ENCODE measurements at places on chromosomes 6 and 20.

GRCh38 chr6:104527311-104527710 lies 332.4 kb downstream of the HACE1 start:
- no peak for DNase-seq

GRCh38 chr6:138509371-138509770 lies 10.1 kb upstream of the NHSL1 start:
- peak; percentile 74 for DNase-seq

GRCh38 chr20:57553376-57554018 lies 7.4 kb upstream of the PCK1 start:
- no peak for DNase-seq

DNA sequence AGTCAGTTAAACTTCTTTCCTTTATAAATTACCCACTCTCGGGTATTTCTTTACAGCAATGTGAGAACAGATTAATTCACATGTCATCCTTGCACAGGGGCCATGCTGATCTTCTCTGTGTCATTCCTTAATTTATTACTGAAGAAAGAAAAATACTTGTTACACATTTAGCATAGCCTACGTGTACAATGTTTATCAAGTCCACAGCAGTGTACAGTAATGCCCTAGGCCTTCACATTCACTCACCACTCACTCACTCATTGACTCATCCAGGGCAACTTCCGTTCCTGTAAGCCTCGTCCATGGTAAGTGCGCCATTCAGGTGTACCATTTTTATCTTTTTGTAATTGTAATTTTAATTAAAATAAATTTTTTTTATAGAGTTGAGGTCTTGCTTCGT lies 73.6 kb downstream of the RSPH3 start:
- peak; percentile 85 for DNase-seq

DNA sequence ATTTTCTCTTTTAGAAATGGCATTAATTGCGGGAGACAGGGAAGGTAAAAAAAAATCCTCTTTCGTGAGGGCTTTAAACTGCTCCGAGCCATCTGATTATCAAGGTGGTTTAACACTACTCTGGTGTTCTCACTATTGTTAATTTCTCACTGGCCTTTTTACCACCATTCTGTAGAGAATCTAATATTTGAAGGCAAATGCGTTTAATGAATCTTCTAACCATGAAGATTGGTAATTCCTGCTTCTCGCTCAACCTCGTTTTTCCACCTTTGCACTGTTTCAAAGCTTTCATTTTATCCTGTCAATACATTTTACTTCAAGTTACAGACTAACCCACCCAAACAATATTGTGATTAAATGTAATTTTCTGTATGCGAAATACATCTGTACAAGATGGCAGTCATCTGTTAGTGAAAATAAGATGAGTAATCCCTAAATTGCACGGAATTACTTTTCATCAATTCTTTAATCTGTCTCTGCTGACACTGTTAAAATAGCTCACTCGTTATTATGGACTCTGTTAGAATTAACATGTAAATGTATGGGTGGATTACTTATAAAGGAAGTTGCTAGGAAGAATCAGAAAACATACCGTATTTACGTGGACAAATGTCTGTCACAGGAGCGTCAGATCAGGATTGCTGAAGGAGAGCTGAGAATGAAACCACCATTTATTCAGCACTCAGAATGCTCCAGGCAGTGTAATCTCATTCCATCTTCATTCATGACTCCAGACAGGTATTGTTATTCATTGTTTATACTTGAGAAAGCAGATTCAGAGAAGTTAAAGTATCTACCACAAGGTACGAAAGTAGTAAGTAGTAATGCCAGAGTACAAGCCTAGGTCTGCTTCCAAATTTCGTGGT lies 1.1 kb upstream of the LCA5 start:
- peak; percentile 43 for DNase-seq

DNA sequence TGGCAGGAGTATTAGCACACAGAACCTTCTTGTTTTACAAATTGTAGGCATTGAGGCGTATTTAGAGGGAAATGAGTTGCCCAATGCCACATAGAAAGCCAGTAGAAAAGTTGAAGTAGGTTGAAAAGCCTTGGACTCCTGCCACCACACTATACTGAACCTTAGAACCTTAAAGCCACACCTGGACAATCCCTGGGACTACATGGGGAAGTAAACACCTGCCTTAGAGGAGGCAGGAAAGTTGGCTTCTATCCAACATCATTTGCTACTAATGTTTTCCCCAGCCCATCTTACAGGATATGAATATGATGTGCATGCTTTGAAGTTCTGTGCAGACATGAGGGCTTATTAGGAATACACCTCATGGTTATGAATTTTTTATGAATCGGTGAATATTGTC lies 5.3 kb upstream of the EPPIN start:
- DNase-seq: no peak

DNA sequence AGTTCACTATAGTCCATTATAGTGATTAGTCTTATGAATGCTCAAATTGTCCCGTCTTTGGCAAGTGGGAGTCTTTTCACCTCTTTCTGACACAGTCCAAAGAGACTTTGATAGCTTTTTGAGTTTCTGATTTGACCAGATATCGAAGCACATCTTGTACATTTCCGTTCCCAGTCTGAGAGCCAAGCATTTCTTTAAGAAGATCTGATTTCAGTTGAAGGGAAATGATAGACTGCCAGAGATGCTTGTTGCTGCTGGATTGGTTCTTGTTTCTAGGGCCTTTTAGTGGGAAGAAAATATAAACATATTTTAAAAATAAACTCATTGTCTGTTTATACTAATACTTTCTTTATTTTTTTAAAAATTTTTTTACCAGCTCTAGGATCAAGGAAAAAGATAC lies 54.1 kb upstream of the IER3 start:
- DNase-seq: no peak

- DNase-seq: no peak
Measured at GRCh38 chr6:143695130-143695968, 17.6 kb downstream of the PHACTR2 start.

DNA sequence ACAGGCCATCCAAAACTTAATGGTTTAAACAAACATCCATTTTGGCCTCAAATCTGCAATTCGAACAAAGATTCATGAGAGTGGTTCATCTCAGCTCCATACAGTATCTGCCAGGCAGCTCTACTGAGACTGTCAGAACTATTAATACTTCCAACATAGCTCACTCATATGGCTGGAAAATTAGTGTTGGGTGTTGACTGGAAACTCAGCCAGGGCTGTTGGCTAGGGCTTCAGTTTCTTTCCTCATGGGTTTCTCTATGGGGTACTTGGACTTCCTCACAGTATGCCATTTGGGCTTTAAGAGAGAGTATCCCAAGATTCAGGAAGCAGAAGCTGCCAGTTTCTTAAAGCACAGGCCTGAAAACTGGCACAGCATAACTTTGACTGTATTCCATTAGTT lies 240.3 kb downstream of the TPBG start:
- no peak for DNase-seq

DNA sequence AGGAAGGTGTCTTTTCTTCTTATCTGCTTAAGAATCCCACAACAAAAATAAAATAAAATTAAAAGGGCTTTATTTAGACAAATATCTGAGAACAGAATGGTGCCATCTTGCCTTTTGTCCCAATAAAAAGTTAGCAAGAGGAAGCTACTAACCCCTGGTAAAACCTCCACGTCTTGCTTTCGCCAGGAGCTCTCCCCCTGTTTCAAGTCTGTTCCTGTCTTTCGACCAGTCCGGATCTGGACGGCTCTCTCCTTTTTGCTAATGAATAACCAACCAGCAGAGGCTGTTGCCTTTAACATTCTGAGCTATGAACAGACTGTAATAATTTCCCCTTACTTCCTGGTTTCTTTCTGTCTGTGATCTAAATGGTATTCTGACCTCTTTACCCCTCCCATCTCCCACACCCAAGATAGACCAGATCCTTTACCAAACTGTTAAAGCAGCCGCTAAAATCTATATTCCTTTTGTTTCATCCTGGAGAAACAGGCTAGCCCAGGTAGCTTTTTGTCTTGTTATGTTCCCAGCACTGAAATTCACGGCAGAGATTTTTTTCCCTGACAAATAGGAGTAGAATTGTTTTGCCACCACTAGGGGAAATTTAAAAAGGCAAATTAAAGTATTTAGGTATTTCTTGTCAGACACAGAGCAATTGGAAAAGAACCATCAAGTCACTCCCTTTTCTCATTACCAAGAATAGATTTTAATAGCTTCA lies at the start of gene FRK:
Gene FRK, minus strand, starts transcription at position 320 of the 712 bp plus-strand sequence. CDS start 580 bp downstream, outside the sequence.
- DNase-seq: peak; percentile 71

GRCh38 chr6:29710281-29710941 lies 12.8 kb upstream of the HLA-F start:
- no peak for DNase-seq

GRCh38 chr6:162090734-162091133 lies 636.8 kb downstream of the PRKN start:
- DNase-seq: peak; percentile 11

- no peak for DNase-seq
Measured at GRCh38 chr6:43306086-43306485, 2.5 kb downstream of the CRIP3 start.

GRCh38 chr20:44800391-44801046 lies 9.8 kb downstream of the RIMS4 start:
- DNase-seq: no peak

DNA sequence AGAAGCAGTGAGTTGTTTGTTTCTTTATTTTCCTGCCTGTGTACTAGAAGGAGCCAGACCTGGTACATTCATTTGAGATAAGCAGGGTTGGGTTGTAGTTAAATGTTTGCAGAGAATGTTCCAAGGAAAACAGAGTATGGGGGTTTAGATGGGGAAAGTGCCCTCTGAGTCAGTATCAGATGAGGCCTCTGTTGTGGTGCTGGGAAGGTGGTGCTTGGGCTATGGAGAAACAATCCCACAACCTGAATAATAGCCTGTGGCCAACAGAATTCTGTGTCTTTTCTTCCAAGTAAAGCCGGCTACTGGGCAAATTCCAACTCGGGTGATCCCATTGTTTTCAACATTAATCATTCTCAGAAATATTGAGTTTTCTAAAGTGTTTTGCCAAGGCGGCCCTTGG lies 109.3 kb downstream of the RNF144B start:
- no peak for DNase-seq

DNA sequence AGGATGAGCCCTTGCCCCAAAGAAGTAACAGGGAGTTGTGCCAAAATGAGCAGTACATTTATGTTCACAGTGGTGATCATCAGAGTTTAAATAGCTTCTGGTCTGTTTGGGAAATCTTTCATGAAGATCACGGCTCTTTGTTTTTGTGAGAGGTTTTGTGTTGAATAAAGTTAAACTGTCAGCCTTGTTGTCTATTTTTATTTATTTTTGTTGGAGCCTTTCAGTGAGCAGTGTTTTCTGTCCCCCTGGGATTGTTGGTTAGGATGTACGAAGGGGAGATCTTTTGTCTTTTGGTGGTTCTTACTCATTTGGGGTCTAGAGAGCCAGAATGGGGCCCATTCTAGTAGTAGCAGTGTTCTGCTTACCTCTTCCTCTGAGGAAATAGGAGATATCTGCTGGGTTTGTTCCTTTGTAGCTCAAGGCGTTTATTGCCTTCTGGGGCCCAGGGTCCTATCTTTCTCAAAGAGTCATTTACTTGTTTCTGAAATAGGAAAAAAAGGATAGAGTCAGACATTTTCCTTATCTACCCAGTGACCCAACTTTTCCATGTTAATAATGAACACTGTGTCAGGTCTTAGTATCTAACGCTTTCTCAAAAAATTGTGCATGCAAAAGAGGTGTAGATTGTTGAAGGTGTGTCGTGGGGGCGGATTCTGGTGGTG lies 157.4 kb downstream of the JARID2 start:
- no peak for DNase-seq

- DNase-seq: peak; percentile 46
Measured at GRCh38 chr6:30044630-30045029, 16.4 kb upstream of the POLR1H start.

DNA sequence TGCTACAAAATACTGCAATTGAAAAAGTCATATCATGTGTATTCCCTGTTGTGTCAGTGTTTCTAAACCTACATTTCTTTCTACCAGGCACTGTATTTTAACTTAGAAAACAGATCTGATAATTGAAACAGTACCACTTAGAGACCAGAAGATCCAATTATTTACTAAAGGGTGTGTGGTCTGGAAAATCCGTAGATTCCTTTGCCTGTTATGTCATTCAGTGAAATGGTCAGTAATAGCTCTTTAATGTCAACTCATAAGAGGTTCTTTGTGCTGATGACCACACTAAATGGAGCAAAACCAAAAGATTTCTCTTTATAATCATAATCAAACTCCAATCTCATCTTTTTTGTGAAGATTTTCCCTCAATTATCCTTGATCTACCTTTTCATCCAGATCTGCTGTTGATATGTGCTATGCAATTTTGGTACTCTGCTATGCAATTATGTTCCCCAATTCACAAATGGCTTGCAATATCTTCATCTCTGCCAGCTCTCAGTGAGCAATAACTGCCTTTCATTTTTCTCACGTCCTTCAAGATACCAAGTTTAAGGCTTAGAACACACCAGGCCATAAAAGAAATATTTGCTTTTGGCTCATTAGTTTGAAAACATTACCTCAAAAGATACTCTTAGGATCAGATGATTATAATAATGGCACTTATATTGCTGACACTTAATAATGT lies 165.5 kb downstream of the MOXD1 start:
- DNase-seq: no peak

DNA sequence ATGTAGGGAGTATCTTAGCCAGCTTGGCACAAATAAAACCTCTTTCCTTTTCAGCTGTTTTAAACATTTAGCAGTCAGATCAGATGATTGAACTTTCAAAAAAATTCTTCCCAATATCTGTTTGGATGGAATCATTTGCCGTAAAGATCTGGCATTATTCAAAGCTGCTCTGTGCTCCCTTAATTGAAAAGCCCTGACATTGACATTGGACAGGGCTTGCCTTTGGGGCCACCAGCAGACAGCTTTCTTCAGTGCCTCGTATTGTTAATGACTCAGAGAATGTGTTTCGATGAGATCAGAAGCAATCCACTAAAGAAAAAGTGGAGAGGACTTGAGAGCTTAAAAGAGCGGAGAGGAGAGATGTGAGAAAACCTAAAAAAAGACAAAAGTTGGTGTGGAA lies 343.5 kb downstream of the NRN1 start:
- DNase-seq: peak; percentile 15

DNA sequence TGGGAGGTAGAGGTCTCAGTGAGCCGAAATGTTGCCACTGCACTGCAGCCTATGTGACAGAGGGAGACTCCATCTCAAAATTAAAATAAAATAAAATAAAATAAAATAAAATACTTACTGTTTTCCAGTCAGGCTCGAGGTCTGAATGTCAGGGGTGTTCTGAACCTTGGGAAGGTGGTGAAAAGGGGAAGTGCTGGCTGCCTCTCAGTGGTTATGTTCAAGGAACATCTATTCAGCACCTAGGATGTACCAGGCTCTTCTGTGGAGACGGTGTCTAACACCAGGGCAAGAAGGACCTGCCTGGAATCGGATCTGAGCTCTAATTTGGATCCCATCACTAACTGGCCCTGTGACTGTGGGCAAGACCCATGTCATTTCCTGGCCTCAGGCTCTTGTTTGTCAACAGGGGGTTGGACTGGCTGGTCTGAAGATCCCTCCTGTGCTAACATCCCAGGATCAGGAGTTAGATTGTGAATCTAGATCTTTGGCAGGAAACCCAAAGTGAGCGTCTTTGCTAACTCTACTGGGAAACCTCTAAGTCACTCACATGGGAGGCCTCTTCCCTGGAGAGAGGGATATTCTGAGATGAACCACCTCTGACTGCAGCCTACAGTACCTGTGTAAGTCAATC lies 63.4 kb upstream of the SIRPG start:
- DNase-seq: no peak
